CD4-positive, alpha-beta T cell treated with Interleukin-15 for 1 hour (primary cell): ENCODE measurements at places on chromosomes 2 and 18.

GRCh38 chr2:232375164-232375563, 3.4 kb upstream of the ALPP start:
- DNase-seq: no peak

DNA sequence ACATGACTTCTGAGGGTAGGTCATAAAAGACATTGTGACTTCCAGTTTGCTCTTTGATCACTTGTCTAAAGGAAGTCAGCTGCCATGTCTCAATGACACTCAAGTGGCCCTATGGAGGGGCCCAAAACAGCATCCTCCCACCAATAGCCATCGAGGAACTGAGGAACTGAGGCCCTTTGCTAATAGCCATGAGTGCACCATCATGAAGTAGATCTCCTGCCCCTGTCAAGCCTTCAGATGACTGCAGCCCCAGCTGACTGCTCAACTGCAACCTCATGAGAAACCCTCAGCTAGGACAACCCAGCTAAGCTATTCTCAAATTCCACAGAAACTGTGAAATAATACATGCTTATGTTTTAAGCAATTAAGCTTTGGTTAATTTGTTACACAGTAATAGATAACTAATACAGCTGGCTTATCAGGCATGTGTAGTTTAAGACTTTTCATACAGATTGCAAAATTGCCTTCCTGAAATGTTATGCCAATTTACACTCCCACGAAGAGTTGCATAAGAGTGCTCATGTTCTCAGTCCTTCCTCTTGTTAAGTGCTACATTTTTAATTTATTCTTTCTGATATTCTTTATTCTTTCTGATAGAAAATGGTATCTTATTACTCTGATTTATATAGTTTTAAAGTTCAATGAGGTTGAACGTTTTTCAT, 105.6 kb upstream of the NDUFV2 start:
- no peak for DNase-seq

GRCh38 chr2:102049756-102050443, 58.1 kb downstream of the IL1R2 start:
- DNase-seq: no peak

GRCh38 chr2:120354467-120354866, 8.5 kb downstream of the INHBB start:
- no peak for DNase-seq

DNA sequence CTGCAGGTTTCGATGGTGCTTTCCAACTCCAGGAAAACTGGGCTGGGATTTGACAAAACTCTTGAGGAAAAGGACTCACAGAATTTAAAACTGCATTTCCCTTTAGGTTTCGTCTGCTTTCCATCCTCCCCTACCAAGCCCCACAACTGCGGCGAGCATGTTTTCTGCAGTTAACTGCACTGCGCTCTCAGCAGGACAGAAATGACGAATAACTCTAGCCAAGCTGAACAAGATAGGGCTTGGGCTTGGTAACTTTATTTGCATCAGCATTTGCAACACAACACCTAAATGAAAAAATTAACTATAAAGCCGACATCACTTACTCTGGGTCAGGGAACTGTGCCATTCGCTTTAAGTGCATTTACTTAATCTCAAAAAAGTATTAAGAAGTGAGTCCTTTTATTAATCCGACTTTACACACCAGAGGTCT, 669 bp upstream of the PIKFYVE start:
- peak; percentile 57 for DNase-seq

DNA sequence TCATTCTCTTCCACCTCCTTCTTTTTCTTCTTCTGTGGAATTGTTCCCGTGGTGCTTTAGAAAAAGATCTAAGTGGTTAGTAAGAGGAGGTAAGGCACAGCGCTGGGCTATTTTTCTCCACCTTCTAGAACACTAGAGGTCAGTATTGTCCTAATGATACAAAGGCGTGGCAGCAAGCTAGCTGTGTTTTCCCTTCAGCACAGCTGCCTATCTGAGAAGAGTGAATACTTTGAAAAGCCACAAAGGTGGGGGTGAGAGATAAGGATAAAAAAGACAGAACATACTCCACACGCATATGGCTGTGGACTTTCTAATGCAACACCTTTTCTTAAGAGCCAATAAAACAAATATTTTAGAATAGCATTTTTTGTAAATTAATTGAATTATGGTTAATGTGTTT, 2.1 kb downstream of the CNTNAP5 start:
- DNase-seq: no peak

DNA sequence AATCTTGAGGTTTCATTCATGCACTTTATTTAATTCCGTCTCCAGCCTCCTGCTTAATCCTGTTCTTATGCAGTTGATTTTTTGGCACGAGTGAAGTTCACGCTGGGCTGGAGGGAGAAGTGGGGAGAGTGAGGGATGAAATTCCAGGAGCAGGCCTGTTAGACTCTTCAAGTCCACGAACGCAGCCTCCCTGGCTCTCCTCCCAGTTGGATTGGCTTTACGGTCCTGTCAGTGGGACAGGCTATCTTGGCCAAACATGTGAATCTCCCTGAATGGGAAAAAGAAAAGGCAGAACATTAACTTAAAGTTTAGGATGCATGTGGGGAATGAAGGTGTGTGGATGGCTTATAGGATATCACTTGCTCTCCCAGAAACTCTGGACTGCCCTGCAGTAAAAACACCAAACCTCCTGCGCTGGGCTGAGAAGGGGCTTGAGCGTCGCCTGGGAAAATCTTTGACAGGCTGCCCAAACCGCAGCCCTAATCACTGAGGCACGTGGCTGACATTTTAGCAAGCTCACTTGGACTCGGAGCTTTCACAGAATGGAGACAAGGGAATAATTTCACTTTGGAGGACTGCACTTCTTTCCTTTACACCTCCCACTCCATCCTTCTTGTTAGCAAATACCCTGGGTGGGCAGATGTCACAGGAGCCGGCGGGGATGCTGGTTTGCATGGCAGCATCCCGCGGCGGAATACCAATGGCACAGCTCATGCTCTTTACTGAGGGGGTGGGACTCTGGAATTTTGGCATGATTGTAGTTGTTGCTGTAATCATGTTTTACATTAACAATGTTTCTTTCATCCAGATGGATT, 93.9 kb downstream of the ACKR3 start:
- no peak for DNase-seq

GRCh38 chr2:145777297-145777696, 1257.4 kb upstream of the ZEB2 start:
- DNase-seq: no peak

GRCh38 chr2:95072424-95072823, 46.9 kb downstream of the MAL start:
- DNase-seq: no peak

DNA sequence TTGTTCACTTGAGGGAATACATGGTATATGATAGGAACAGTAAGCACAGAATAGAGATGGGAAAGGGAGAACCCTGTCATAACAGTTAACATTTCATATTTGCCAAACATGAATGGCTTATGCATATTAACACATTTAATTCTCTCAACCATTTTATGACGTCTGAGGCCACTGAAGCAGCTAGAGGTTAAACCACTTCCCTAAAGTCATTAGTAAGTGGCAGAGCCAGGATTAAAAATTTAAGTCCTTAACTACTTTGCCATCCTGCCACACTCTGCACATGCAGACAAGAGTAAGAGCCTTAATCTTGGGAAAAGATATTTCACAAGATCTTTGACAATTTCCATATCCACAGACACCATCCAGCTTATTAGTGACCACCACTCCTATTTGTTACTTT, 2.1 kb downstream of the LIPT1 start:
- DNase-seq: no peak
